ENCODE measurements at places on chromosomes 16 and 17.
A peak's percentile ranks its signal among the peaks of the same experiment; 100 is the strongest.

DNA sequence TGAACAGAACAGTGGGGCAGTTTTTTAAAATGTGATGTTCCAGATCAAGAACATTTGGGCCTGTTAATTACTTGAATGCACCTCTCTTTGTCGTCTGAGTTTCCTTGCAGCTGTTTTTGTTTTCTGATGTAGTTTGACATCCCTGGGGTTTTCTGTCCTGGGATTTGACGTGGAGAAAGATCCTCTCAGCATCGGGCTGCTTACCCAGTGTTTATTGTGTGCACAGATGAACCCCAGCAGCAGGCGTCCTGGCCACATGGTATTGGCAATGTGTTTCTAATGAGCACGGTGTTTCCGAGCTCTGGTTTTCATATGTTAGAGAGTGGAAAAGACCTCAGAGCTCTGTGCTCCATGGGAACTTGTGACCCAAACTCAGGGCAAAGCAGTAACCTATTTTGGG lies 191.1 kb upstream of the IRX3 start:
- no peak for DNase-seq

GRCh38 chr17:54452666-54453348 lies 447.8 kb upstream of the TOM1L1 start:
- no peak for DNase-seq

DNA sequence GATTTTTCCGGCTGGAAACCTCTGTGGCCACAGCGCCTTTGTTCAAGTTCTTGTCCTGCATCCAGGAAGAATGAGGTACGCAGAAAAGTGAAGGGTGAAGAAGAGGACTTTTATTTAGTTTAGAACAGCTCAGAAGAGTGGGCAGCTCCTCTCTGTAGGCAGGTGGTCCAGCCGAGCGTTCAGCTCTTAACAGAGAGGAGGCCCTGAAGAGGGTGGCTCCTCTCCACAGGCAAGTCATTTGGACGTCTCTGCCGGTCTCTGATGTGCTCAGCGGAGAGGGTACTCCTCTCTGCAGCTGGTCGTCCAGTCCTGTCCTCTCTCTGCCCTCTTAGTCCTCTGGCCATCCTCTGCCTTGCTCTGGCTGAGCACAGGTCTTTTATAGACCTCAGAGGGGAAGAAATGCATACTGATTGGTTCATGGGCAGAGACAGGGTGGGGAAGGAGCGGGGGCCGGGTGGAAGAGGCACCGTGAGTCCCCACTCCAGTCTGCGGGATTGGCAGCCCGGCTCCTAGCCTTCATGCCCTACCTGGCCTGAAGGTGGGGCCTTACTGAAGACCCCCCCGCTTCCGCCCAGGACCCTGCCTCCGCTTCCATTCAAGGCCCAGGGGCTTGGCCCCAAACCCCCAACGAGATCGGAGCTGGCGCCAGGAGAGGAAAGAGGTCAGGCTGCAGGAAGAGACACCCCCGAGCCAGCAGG lies 70.0 kb upstream of the NKD1 start:
- no peak for DNase-seq

GRCh38 chr16:15887283-15887682 lies 1.1 kb downstream of the CEP20 start:
- DNase-seq: no peak

GRCh38 chr16:83021746-83022145 lies 395.0 kb downstream of the CDH13 start:
- DNase-seq: no peak

DNA sequence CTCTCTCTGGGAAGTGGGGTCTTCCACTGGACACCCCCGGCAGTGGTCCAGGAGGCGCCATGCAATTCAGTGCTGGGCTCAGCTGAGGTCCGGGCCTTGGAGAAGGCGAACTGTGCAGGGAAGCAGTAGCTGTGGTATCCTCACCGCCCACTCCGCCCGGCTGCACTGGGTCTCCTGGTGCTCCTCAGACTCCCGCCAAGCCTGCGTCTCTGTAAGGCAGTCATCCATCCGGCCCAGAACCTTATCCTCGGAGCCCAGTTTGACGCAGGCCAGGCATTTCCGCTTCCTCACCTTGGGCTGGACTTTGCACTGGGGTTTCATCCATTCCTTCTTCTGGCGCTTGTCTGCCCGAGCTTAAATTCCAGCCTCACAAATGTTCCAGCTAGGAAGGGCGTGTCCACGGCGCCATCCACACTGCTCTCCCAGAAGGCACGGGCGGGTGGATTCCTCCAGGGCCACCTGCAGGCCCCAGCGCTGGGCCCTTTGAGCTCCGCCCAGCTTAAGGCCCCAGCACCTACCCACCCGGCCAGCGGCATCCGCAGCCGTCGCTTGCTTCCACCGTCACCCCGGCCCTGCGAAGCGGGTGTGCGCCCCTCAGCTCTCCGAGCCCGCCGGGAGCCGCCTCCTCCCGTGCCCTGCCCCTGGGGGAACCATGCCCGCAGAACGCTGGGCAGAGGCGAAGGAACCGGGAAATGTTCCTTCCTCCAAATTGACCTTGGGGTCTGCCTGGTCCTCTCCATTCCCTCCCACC lies 1884.8 kb downstream of the TP53TG3F start:
- no peak for DNase-seq

DNA sequence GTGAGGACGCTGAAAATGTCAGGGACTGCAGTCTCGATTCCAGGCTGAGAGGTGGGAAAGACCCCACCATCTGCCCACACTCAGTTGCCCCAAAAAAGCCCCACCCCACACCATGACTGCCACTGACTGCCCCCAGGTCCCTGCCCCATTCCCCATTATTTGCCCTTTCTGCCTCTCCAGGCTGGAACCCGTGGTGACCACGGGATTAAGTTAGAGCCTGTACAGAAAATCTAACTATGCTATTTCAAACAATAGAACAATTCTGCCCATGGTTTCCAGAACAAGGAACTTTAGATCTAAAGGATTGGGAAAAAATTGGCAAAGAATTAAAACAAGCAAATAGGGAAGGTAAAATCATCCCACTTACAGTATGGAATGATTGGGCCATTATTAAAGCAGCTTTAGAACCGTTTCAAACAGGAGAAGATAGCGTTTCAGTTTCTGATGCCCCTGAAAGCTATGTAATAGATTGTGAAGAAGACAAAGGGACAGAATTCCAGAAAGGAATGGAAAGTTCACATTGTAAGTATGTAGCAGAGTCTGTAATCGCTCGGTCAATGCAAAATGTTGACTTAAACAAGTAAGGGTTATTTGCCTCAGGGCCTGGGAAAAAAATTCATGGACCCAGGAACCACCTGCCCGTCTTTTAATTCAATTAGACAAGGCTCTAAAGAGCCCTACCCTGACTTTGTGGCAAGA lies 14.4 kb downstream of the FLYWCH1 start:
- no peak for DNase-seq

DNA sequence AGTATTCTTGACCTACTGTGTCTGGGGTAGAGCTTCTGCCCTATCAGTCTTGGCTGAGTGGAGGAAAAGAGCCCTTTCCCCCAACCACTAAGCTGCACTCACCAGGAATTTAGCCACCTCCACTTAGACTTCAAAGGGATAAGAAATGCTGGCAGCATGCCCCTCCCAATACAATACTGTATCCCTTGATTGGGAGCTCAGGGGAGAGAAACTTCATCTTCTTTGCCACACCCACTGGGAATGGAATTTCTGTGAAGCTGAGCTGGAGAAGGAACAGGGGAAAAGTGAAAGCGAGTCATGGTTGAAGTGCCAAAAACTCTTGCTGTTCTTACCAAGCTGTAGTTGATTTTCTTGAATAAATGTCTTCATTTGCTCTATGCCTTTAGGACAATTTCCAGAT lies 68.8 kb downstream of the CEP112 start:
- DNase-seq: peak; percentile 55

GRCh38 chr17:49407086-49407485 lies 7.6 kb downstream of the PHB1 start:
- DNase-seq: no peak

DNA sequence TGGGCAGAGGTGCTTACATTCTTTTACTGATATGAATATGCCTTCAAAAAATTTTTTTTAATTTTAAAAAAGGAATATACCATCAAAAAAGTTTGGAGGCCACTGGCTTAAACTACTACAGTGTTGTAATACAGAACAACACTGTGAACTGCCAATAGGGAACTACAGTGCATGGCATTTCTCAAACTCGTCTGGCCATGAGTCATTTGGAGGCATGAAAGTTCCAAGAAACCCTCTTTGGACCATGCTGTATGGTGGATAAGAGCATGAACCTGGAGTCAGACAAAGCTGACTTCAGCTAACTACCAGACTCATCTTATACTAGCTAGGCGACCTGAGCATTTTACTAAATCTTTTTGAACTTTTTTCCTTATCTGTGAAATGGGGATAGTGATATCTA lies 9.2 kb upstream of the NF1 start:
- DNase-seq: no peak

DNA sequence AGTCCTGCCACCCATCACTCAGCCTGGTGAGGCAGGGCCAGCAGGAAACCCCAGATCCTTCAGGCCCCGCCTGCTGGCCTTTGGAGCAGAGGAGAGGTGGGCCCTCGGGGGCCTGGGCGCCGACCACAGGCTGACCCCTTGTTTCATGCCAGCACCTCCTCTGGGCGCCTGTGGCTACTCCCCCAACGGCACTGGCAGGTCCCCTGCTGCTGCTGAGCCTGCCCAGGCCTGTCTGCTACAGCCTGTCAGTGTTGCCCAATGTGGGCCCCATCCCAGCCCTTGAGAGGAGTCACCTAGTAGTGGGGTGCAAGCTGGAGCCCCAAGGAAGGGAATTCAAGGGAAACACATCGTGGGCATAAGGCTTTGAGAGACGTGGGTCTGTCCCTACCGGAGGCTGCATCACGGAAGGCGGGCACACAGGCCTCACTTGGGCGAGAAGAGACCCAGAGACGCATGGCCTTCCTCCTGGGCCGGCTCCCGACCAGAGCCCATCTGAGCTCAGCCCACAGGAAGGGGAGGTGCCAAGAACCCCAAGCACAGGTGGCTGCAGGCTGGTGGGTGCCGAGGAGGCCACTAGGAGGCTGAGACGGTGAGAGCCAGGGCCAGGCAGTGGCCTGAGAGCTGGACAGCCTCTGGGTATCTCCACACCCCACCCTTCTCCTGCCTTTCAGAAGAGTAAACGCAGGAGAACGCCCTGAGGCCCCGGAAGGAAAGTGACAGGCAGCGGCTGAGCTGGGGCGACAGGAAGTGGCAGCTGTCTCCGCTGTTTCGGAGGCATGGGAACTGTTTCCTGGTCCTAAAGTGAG lies 8.0 kb upstream of the FASN start:
- DNase-seq: no peak

GRCh38 chr17:68870976-68871375 lies 84.2 kb downstream of the ABCA8 start:
- no peak for DNase-seq

DNA sequence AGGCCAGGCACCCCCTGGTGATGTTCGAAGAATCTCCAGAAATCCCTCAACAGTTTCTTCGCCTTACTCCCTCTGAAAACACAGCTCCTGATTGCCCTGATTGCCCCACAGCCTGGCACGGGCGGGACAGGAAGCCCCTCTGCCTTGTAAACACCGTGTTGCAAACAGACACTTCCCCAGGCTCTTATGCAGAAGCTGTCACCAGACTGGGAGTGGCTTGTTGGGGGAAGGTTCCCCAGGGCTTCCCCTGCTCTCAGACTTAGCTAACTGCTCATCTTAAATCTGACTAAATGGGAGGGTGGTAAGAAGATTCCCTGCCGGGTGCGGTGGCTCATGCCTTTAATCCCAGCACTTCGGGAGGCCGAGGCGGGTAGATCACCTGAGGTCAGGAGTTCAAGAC lies 11.2 kb downstream of the PIK3R5 start:
- DNase-seq: no peak

- peak; percentile 38 for DNase-seq
Measured at GRCh38 chr17:40450175-40450574, 6.9 kb downstream of the IGFBP4 start.

DNA sequence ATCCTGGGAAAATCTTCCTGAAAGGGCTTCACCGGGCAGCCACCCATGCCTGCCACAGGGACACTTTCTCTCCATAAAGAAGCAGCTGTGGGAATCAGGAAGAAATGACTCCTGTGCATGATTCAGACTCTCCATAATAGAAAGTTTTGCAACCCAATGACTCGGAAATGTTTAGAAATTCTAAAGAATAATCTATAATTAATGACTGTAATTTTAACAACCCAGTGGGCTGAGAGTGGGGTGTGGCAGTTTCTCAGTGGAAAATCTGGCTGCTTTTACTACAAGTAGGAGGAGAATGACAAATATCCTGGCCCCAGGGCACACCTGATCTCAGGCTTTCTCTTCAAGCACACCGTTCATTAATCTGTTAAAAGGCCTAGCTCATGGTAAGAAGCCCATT lies 25.7 kb downstream of the IRF8 start:
- no peak for DNase-seq

DNA sequence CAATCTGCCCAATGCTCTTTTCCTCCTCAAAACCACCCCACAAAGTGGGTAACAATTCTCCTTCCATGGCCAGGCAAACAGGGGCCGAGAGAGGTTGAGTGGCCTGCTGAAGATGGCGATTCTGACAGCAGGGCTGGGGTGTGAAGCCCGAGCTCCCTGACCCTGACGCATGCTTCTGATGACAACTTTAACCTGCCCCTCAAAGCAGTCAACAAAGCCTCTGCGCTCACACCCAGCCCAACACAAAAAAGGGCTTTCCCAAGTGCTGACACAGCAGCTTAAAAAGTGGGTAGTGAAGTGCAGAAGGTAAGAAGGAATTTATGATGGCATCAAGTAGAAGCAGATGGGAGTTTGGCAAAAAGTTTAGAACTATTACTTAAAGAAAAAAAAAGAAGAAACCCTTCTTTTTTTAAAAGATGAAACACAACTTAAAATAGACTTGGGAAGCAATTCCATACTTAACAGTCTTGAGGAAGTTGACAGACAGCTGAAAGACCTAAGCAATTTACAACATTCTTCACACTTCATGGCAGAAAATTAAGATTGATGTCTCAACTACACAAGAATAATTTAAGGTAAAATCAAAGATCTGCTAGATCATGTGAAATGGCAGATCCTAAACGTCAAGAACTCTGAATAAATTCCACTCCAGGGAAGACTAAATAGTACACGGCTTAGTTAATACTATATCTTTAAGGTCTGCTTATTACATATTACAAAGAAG lies 133.9 kb downstream of the PARN start:
- no peak for DNase-seq

GRCh38 chr16:46900455-46901235 lies 16.5 kb downstream of the GPT2 start:
- no peak for DNase-seq

DNA sequence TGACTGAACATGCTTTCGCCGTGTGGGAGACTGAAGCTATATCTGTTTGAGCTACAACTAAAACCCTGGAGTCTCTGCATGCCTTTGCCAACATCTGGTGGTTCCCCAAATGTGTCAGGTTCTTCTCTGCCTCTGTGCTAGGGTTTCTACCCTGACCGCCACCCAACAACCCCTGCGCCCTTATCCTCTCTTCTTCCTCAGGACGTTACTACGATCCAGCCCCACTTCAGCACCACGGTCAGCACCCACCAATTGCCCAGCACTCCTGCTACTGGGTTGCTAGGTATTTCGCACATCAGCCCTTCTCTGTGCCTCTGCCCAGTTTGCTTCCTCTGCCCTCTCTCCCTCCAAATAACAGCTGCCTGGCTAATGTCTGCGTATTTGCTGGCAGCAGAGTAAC lies 106.3 kb upstream of the HSBP1 start:
- peak; percentile 22 for DNase-seq

DNA sequence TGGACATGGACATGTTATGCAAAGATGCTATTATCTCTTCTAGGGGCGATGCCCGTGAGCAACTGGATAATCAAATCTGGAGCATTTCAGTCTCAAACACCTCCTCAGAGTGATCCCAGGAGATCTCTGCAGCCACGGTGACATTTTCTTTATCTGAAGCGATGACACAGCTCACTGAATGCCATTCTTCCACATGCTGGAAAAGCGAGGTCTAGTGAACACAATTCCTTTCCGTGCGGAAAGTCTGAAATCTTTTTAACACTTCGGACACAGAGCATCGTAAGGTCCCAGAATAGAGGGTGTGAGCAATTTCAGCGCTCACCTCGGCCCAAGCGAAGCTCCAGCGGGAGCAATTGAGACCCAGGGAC lies 531 bp upstream of the HASPIN start:
- no peak for DNase-seq
